Activated T-helper 9 cell treated with anti-CD3 and anti-CD28 coated beads, Interleukin-2, amount 50 U/mL, for 16 hours (primary cell): ENCODE measurements at places on chromosomes 12 and 14.

- DNase-seq, result no peak
These were observed 50.4 kb downstream of the KICS2 start for GRCh38 chr12:64171715-64172114.

GRCh38 chr14:84819528-84819927, 710.4 kb upstream of the FLRT2 start:
- DNase-seq, result no peak

GRCh38 chr14:55645145-55645544, 65.1 kb downstream of the KTN1 start:
- no peak for DNase-seq

GRCh38 chr12:126369487-126370463, 1304.5 kb downstream of the AACS start:
- DNase-seq, result no peak

DNA sequence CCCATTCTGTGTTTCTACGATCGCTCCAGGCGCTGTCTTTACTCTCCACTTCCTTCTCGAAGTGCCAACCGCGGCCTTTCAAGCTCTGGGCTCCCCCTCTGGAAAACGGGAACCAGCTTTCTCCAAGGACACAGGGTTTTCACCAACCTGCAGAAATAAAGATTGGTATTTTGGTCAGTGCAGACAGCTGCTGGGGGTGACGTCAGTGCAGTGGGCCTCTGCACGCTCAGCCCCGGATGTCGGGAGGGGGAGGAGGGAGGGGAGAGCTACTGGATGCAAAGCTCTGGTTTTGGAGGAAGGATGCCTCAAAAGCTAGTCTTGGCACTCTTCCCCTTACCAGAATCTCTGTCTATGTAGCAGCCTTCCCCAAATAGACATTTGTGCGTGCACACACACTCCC, 19.9 kb downstream of the HRK start:
- no peak for DNase-seq

- DNase-seq, result peak; percentile 52
These were observed 473.0 kb downstream of the DPF3 start for GRCh38 chr14:72420749-72421474.

DNA sequence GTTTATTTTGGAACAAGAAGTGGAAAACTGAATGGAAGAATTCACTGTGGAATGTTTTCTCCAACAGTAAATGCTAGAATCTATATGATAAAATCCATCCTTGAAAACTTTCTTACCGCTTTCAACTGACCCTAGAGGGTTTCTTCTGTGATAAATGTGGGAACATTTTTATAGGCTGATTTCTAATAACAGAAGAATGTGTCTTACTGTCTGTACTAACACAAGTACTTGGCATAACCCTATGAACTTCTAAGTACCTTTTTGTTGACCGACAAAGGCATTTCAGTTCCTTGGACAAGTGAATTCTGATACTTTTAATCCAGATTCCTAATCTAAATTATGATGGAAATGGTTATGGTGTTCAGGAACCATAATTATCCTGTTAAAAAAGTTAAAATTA, 1109.7 kb upstream of the FLRT2 start:
- no peak for DNase-seq

DNA sequence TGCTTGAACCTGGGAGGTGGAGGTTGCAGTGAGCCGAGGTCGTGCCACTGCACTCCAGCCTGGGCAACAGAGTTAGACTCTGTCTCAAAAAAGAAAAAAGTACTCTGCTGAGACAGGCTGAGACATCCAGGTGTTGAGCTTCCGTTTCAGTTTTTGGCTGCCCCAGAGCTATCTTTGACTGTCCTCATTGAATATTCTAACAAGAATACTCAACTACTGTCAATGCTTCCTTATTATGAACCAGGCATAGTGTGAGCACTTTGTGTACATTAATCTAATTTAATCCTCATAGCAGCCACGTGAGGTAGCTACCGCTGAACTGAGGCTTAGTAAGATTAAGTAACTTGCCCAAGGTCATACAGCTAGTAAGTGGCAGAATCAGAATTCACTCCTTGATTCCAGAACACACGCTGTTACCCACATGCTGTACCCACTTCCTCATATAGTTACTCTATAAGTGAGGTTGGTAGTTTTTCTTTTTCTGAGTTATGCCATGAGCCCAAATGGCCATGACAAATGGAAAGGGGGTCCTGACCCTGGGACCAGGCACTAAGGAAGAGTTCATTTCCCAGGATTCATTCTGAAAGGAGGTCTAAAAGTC, 11.3 kb downstream of the ALDH1L2 start:
- no peak for DNase-seq
